ENCODE measurements at places on chromosomes 5 and 9.
A peak's percentile ranks its signal among the peaks of the same experiment; 100 is the strongest.

- no peak overlapping the region for H3K27ac ChIP-seq
- no peaks in the 10 kb centered on the region for H3K36me3 ChIP-seq
- no peaks in the 10 kb centered on the region for H3K27me3 ChIP-seq
- no peak for DNase-seq
- no peak overlapping the region for H3K4me3 ChIP-seq
- no peaks in the 10 kb centered on the region for H3K4me1 ChIP-seq
Observed at GRCh38 chr5:115372146-115372545, 75.7 kb upstream of the CCDC112 start.

DNA sequence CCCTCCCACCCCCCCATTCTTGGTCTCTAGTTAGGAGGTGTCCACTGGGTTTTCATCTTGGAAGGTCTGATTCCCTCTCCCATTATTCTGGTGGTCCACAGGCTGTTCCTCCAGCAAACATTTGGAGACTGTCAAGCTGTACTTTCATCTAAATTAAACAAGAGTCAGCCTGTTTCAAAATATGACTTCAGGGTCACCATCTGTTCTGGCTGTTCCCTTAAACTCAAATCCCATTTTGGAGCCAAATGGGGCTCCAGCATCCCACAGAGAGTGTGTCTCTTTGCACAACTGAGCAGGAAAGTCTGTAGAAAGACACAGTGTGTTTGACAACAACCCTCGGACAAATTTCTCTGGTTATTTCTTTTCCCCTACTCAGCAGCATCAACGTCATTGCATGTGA is 20.5 kb downstream of the COL15A1 start:
- no peaks in the 10 kb centered on the region for H3K4me1 ChIP-seq
- H3K27ac ChIP-seq = no peak overlapping the region
- DNase-seq = no peak

DNA sequence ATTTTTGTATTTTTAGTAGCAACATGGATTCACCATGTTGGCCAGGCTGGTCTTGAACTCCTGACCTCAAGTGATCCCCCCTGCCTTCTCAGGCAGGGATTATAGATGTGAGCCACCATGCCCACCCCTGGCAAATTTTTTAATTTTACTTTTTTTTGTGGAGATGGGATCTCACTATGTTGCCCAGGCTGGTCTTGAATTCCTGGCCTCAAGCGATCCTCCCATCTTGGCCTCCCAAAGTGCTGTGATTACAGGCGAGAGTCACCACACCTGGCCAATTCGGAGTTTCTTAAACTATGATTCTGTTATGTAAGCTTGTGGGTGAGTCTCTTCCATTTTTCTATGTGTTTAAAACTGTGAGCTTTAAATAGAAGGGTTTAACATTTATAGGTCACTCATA is 27.6 kb downstream of the PCBD2 start:
- no peak for DNase-seq
- H3K27me3 ChIP-seq = no peaks in the 10 kb centered on the region
- peaks cover 10% of the 10 kb centered on the region for H3K36me3 ChIP-seq
- H3K4me3 ChIP-seq = no peak overlapping the region
- no peaks in the 10 kb centered on the region for H3K4me1 ChIP-seq

- H3K4me1 ChIP-seq = no peaks in the 10 kb centered on the region
- DNase-seq = no peak
- H3K36me3 ChIP-seq = no peaks in the 10 kb centered on the region
- no peak overlapping the region for H3K27ac ChIP-seq
- no peak overlapping the region for H3K4me3 ChIP-seq
Observed at GRCh38 chr5:170693701-170694100, 89.8 kb upstream of the GABRP start.

DNA sequence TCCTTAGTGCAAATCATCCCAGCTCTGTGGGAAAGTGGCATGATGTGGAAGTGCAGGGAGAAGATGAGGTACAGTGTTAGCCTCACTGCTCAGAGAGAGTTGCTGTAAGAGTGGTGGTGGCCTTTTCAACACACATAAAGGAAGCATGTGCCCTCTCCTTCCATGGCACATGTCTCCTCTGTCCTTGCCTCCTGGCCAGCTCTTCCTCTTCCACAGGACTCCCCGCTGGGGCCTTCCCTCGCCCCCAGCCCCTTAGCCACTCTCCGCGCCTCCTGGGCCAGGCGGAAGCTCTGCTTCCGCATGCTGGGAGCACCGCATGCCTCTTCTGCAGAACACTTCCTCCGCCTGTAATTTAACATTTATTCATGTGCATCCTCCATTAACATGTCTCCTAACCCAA is 4.8 kb upstream of the KCNMB1 start:
- no peak overlapping the region for H3K4me3 ChIP-seq
- DNase-seq = peak; percentile 16
- no peaks in the 10 kb centered on the region for H3K36me3 ChIP-seq
- H3K27me3 ChIP-seq = no peaks in the 10 kb centered on the region

GRCh38 chr5:146103594-146103993 is 1.8 kb downstream of the PLAC8L1 start:
- H3K27ac ChIP-seq = no peak overlapping the region
- H3K4me3 ChIP-seq = no peak overlapping the region
- DNase-seq = no peak
- H3K36me3 ChIP-seq = no peaks in the 10 kb centered on the region
- no peaks in the 10 kb centered on the region for H3K4me1 ChIP-seq

DNA sequence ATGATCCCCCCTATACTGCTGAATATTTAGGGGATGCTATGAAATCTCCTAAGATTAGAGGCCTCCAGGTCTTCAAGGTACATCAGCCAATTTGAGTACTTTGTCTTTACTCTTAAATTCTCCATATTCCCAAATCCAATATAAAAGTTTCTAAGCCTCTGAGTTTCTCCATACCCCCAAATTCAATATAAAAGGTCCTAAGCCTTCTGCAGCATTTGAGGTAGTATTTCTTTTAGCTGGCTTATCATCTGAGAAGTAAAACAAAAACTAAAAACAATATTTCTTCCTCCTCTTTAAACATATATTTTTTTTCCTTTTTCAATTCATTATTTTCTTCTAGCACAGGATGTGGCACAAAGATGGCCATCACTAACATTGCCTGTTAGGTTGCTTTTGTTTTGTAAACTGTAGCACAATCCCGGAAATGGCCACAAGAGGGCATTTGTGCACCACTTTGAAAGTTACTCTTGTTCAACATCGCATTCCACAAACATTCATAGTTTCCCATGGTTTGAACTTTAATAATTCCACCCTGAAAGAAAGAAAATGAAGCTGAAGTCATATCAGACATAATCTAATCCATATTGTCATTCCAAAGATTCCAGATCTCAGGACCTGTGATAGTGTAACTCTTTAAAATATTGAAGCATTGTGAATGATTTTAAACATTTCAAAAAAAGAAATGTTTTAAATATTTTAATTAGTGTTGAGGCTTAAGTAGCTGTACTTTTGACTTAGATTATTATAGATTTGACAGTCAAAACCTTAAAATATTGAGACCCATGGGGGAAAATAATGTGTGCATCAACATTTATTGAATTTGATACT is 21.0 kb upstream of the SCGB3A2 start:
- no peaks in the 10 kb centered on the region for H3K36me3 ChIP-seq
- H3K4me3 ChIP-seq = no peak overlapping the region
- H3K27ac ChIP-seq = no peak overlapping the region
- peak; percentile 58 for DNase-seq
- no peaks in the 10 kb centered on the region for H3K4me1 ChIP-seq

DNA sequence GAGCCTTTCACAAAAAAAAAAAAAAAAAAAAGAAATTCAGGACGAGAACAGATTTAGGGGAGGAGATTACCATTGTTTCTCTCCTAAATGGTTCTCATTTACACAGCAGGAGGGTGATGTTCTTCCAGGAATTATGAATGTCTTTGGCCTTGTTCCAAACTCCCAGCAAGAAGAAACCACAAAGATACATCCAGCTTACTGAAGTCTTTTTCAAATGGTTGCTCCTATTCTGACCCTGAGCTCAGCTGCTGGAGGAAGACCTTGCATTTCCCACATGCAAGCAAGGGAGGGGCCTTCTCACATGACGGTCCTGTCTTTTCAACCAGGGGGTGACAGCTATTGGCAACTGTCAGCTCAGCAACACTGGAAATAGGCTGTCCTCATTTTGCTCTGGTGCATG is 203.0 kb upstream of the VLDLR start:
- no peaks in the 10 kb centered on the region for H3K36me3 ChIP-seq
- no peaks in the 10 kb centered on the region for H3K4me1 ChIP-seq
- H3K27me3 ChIP-seq = no peaks in the 10 kb centered on the region
- no peak for DNase-seq
- H3K4me3 ChIP-seq = no peak overlapping the region
- no peak overlapping the region for H3K27ac ChIP-seq

GRCh38 chr9:89407070-89407469 is 88.8 kb downstream of the SECISBP2 start:
- H3K4me1 ChIP-seq = peaks cover 77% of the 10 kb centered on the region
- H3K4me3 ChIP-seq = no peak overlapping the region
- no peak for DNase-seq
- H3K36me3 ChIP-seq = peaks cover 32% of the 10 kb centered on the region

- H3K27ac ChIP-seq = no peak overlapping the region
- no peaks in the 10 kb centered on the region for H3K36me3 ChIP-seq
- H3K4me3 ChIP-seq = no peak overlapping the region
- DNase-seq = no peak
- peaks cover 2% of the 10 kb centered on the region for H3K27me3 ChIP-seq
- H3K4me1 ChIP-seq = no peaks in the 10 kb centered on the region
Observed at GRCh38 chr5:113223831-113224604, 210.8 kb downstream of the TSSK1B start.

- H3K4me1 ChIP-seq = no peaks in the 10 kb centered on the region
- DNase-seq = no peak
- no peaks in the 10 kb centered on the region for H3K36me3 ChIP-seq
Observed at GRCh38 chr5:18380729-18381362, 746.6 kb downstream of the TAF11L14 start.

DNA sequence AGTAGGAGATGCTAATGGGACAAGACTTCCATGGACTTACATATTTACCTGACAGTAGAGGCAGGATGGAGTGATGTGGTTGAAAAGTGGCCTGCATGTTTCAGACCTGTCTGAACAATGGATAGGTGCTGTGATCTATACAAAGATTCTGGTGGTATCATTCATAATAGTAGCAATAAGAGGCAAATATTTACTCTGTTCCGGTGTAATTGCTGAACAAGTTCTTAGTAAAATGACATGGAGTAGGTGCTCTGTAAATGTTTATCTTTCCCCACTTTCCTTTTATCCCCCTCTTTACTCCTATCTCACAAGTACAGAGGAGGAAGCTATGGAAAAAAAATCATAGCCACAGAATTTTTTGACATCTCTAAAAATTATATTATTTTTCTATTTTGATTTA is 159.0 kb upstream of the SLC12A2 start:
- no peaks in the 10 kb centered on the region for H3K4me1 ChIP-seq
- no peak for DNase-seq
- no peaks in the 10 kb centered on the region for H3K36me3 ChIP-seq
- no peak overlapping the region for H3K4me3 ChIP-seq
- H3K27ac ChIP-seq = no peak overlapping the region

GRCh38 chr9:19030899-19031298 is 2.1 kb downstream of the SAXO1 start:
- no peaks in the 10 kb centered on the region for H3K27me3 ChIP-seq
- no peak overlapping the region for H3K4me3 ChIP-seq
- no peaks in the 10 kb centered on the region for H3K4me1 ChIP-seq
- no peaks in the 10 kb centered on the region for H3K36me3 ChIP-seq
- no peak for DNase-seq

DNA sequence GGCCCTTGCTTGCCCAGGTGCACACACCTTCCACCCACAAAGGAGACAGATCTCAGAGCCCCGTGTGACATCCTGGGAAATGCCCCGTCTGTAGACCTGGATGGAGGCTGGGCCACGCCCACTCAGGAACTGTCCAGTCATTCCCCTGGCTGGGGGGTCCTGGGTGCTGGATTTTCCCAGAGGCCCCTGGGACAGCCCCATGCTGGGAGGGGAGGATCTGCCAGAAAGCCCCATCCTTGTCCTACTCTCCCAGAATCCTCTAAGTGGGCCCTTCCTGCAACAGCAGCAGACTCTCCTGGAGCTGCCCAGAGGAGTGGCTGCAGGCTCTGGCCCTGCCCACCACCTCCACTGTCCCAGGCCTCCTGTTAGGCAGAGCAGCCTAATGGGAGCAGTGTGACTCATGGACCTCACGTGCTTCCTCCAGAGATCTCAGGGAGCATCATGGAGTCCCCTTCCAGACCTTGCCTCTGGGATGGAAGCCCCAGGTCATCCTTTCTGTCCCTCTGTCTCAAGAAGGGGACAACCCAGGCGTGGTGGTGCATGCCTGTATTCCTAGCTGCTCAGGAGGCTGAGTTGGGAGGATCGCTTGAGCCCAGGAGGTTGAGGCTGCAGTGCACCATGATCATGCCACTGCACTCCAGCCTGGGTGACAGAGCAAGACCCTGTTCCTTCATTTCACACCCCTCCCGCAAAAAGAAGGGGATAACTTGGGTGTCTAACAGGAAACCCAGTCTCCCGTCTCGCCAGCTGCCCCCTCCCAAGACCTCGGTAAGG is 51.7 kb downstream of the JADE2 start:
- no peak for DNase-seq
- H3K27ac ChIP-seq = no peak overlapping the region
- H3K27me3 ChIP-seq = no peaks in the 10 kb centered on the region
- H3K4me1 ChIP-seq = peaks cover 7% of the 10 kb centered on the region
- peaks cover 74% of the 10 kb centered on the region for H3K36me3 ChIP-seq
- no peak overlapping the region for H3K4me3 ChIP-seq

GRCh38 chr5:54638106-54638505 is 120.5 kb downstream of the SNX18 start:
- H3K27me3 ChIP-seq = no peaks in the 10 kb centered on the region
- peak overlapping the region; percentile 5 for H3K27ac ChIP-seq
- H3K4me1 ChIP-seq = peaks cover 12% of the 10 kb centered on the region
- H3K4me3 ChIP-seq = no peak overlapping the region
- no peaks in the 10 kb centered on the region for H3K36me3 ChIP-seq

GRCh38 chr5:38458174-38458573 is 98.3 kb downstream of the LIFR start:
- no peaks in the 10 kb centered on the region for H3K36me3 ChIP-seq
- peaks cover 40% of the 10 kb centered on the region for H3K4me1 ChIP-seq
- H3K27ac ChIP-seq = no peak overlapping the region

DNA sequence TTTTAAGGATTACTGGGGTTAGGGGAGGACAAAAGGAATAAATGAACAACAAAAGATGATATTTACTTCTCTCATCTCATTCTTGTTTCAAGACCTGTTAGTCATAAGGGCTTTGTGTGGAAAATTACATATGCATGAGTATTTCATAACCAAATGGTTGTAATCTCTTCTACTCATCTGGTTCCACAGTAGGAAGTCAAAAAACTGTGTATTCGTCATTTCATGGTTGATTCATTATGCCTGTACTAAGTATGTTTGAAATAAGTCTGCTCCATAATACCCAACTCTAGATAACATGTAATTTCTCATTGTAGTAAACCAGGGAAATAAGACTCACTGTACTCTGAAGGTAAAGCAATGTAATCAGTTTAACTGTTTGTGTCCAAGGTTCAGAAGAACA is 212.9 kb downstream of the ARRDC3 start:
- no peak for DNase-seq
- no peak overlapping the region for H3K27ac ChIP-seq
- H3K27me3 ChIP-seq = no peaks in the 10 kb centered on the region
- H3K4me3 ChIP-seq = no peak overlapping the region
- H3K4me1 ChIP-seq = no peaks in the 10 kb centered on the region

Data from natural killer cell (primary cell).